ENCODE measurements at places on chromosomes 12 and 14.

GRCh38 chr12:109586385-109587296 lies 13.0 kb downstream of the MVK start:
- DNase-seq = no peak

DNA sequence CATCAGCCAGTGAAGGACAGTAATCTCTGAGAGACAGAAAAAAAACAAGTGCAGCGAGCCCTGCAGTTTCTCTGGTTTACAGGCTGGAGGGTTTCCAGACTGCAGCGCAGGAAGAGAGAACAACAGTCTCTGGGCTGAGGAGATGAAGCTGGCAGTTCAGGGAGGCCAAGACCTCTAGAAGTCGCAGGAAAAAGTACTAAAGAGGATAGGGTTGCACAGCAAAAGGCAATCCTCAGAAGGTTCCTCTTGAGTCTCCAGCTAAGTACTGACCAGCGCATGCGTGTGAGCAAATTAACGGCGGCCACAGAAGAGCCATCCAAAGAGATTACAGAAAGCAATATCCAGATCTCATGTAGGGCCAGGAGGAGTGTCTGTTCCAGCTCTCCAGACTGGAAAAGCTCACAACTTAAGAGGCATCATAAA lies 12.2 kb upstream of the CCDC60 start:
- no peak for DNase-seq

DNA sequence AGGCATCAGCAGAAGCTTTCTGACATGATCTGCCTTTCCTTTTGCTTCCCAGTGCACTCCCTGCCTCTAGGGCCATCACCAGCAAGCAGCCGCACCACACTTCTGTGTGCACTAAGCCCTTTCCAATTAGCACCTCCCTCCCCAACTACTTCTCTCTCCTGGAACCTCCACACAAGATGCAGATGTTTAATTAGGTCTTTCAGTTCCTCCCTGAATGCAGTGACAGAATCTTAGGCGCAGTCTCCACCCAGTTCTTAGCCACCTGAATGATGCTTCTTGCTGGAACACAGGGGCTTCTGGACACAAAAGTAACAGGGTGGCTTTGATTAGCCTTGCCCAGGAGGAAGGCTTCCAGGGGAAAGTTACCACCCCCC lies 32.9 kb downstream of the NIN start:
- DNase-seq = no peak

GRCh38 chr14:29741909-29742401 lies 185.7 kb downstream of the PRKD1 start:
- DNase-seq = no peak

DNA sequence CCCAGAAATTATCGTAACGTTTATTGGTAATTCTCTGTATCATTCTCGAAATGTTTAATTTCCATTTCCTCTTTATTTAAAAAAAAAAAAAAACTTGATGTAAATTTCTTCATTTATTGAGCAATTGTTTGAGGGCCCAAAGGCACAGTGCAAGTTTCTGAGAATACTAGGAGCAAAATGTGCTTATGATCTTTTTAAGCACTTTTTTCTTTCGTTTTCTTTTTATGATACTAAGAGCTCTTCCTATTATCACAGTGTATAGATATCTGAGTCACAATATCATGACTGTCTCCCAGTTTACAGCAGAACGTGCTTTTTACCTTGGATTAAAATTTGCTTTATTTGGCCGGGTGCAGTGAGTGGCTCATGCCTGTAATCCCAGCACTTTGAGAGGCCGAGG lies 5.6 kb downstream of the ATP2A2 start:
- DNase-seq = no peak

- no peak for DNase-seq
Observed at GRCh38 chr14:30005114-30005808, 77.6 kb upstream of the PRKD1 start.

DNA sequence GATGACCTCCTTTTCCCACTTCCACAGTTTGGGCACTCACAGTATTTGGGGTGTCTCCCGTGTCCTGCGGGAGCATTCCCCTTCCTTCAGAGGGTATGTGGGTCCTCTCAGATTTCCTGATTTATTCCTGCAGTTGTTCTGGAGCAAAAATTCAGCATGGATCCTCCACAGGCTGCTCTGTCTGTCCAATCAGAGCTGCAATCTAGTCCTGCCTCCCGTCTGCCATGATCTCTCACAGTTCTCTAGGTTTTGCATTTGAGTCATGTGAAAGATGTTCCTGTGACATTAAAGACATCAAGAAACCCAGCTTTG lies 435.9 kb downstream of the TMTC2 start:
- no peak for DNase-seq

DNA sequence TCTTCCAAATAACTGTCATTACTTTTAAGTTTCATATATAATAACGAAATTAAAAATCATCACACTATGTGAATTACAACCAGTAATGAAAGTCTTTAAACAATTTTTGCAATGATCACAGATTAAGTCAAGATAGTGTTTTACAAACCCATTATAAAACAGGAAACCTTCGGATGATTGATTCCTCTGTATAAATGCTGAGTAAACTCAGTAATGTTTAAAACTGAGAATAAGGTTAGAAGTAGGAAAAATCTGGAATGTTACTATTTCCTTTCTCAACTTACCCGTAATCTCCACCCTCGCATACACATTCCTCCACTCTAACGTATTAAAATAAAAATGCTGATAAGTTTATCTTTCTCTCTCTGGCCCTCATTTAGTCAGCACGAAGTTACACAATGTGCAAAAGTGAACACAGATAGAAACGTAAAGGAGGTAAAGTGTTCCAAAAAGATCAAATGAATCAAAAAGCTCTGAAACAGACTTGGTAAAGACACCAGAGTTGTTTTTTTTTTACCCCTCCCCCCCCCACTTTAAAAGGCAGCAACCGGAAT lies 1.6 kb downstream of the ZFC3H1 start:
- no peak for DNase-seq

- DNase-seq = no peak
Observed at GRCh38 chr14:74697543-74697942, 15.3 kb downstream of the AREL1 start.
